ENCODE measurements at places on chromosomes 5 and 9. TPM values are rescaled to one million over a fixed set of nuclear protein-coding genes. Genes with fewer than 3 reads are reported as not detected.

GRCh38 chr5:93675460-93676450 is 65.6 kb downstream of the POU5F2 start:
- no peaks in the 10 kb centered on the region for H3K36me3 ChIP-seq
- no peaks in the 10 kb centered on the region for H3K27me3 ChIP-seq
- no peak for DNase-seq

- H3K4me3 ChIP-seq = no peak overlapping the region
- peak; percentile 98 for DNase-seq
- H3K27ac ChIP-seq = peak overlapping the region; percentile 55
Measured at GRCh38 chr9:76255781-76256455, 138.3 kb downstream of the RFK start.

DNA sequence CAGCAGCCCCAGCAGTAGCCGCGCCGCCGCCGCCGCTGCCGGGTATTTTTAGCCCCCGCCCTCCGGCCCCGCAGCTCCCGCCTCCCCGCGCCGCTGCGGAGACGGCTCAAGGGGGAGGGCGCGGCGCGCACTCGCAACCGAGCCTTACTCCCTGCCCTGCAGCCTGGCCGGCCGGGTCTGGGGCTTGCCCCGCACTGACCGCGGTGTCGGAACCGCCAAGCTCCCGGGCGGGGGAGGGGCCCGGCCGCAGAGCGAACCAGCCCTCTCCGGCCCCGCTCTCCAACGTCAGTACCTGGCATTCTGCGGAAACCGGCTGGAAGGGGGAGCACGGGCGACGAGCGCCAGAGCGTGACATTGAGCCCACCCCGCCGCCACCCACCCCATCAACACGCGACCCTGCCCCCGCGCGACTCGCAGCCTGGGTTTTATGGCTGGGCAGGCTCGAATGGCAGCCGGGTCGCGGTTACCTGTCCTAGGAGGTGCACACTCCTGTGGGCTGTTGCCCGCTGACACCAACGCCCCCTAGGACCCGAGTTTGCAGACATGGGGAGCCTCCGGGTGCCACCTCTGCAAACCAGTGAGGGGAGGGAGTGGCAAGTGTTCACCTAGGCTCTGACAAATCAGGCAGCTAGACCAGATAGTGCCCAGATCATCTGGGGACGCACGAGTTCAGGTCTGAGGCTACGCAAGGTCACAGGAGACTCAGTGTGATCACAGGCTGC is at the start of gene ACSL6:
Gene ACSL6, minus strand, starts transcription at position 37 of the 722 bp plus-strand sequence. CDS start 105 bp downstream, outside the sequence.
- H3K4me1 ChIP-seq = no peaks in the 10 kb centered on the region
- H3K36me3 ChIP-seq = no peaks in the 10 kb centered on the region
- no peak within 1 kb of the TSS for H3K27ac ChIP-seq
- no peak for DNase-seq

GRCh38 chr9:21688108-21689102 is 114.0 kb upstream of the MTAP start:
- H3K27me3 ChIP-seq = no peaks in the 10 kb centered on the region
- H3K36me3 ChIP-seq = no peaks in the 10 kb centered on the region
- H3K27ac ChIP-seq = peak overlapping the region; percentile 96
- H3K4me1 ChIP-seq = peaks cover 69% of the 10 kb centered on the region
- DNase-seq = peak; percentile 99

ADAMTS12 gene
- 143 TPM for total RNA-seq

INSL6 gene
- not detected for total RNA-seq

Measured in astrocyte (in vitro differentiated cells and primary cell).